Uterus (tissue), 4 donors: ENCODE measurements at places on chromosomes 12 and 14. TPM values are rescaled to one million over a fixed set of nuclear protein-coding genes. Genes with fewer than 3 reads are reported as not detected.

DNA sequence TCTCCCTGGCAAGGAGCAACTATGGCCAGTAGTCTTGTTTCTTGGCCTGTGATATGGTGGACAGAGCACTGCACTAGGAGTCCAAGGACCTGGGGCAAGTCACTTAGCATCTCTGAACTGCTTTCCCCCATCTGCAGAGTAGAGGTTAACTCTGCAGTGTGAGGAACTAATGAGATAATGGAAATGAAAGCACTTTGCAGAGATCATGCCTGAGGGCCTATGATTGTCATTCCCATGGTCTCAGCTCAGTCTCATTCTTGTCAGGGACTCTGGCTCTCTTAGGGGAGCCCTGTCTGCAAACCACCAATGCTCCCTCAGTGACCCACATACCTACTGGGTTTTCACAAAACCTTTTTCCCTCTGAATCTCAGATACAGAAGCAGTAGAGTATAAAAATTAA, 6.5 kb upstream of the PNMA1 start:
- DNase-seq: no peak
- no peaks in the 10 kb centered on the region for H3K27me3 ChIP-seq
- peaks cover 4% of the 10 kb centered on the region for H3K4me1 ChIP-seq
- no peak overlapping the region for H3K4me3 ChIP-seq
- H3K27ac ChIP-seq: peak overlapping the region; percentile 11

DNA sequence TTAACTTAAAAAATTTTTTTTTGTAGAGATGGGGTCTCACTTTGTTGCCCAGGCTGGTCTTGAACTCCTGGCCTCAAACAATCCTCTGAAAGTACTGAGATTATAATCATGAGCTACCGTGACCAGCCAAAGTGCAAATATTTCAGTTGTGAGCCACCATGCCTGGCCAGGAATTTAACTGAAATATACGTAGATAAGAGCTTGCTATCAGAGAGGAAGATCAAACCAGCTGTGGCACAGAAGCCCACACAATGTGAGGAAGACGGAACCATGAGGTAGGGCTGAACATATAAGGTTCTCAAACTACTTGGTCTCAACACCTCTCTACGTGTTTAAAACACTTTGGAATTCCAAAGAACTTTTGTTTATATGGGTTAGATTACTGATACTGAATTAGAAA, 29.1 kb downstream of the ATG14 start:
- H3K27me3 ChIP-seq: no peaks in the 10 kb centered on the region
- DNase-seq: no peak
- H3K36me3 ChIP-seq: no peaks in the 10 kb centered on the region
- H3K4me3 ChIP-seq: no peak overlapping the region

GRCh38 chr14:103360548-103360947, 24.7 kb upstream of the MARK3 start:
- H3K4me1 ChIP-seq: no peaks in the 10 kb centered on the region
- H3K27me3 ChIP-seq: no peaks in the 10 kb centered on the region
- H3K4me3 ChIP-seq: no peak overlapping the region
- no peak for DNase-seq
- no peaks in the 10 kb centered on the region for H3K36me3 ChIP-seq

DNA sequence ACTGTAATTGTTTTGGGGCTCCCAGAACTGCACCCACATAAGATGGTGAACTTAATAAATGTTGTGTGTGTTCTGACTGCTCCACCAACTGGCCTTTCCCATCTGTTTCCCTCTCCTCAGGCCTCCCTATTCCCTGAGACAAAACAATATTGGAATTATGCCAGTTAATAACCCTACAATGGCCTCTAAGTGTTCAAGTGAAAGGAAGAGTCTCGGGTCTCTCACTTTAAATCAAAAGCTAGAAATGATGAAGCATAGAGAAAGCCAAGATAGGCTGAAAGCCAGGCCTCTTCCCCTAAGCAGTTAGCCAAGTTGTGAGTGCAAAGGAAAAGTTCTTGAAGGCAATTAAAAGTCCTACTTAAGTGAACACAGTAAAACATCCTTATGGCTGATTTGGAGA, 13.4 kb downstream of the ACOT6 start:
- no peak overlapping the region for H3K4me3 ChIP-seq
- no peak overlapping the region for H3K27ac ChIP-seq
- no peak for DNase-seq

GRCh38 chr12:27968972-27969623, 3.4 kb downstream of the PTHLH start:
- H3K27ac ChIP-seq: peak overlapping the region; percentile 80
- peak overlapping the region; percentile 47 for H3K4me3 ChIP-seq
- H3K27me3 ChIP-seq: no peaks in the 10 kb centered on the region
- H3K36me3 ChIP-seq: no peaks in the 10 kb centered on the region

GRCh38 chr12:70733385-70733784, 96.2 kb upstream of the PTPRB start:
- H3K27me3 ChIP-seq: no peaks in the 10 kb centered on the region
- no peak overlapping the region for H3K27ac ChIP-seq
- H3K4me1 ChIP-seq: no peaks in the 10 kb centered on the region
- DNase-seq: no peak

DNA sequence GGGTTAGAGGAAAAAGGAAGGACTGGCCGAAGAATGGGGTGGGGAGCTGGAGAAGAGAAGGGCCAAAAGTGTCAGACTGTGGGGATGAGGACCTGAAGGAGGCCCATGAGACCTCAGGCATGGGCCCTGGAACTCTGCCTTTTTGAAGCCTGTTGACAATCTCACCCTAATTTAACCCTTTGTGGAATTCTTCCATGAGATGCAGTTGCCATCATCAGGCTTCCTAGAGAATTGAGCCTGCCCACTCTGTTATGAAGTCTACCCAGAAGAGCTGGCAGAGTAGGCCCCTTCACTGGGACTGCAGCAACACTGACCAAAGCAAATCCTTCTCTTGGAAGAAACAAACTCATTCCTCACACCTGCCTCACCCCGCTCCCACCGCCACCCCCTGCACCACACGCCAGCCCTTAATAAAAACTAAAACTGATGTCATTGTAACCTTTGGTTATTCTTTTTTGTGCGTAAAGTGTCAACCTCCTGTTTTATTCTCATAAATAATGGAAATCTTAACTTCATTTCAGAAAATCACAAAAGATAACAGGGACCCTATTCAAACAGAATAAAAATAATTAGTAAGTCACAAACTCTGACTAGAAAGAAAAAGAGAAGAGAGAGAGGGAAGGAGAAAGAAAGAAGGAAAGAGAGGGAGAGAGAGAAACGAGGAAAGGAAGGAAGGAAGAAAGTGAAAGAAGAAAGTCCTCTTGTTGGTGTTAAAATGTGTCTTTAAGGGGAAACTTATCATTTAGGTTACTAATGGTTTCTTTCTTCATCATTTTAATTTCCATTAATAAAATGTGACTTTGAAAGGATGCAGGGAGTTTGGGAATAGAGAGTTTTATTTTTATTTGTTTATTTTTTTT, 61.3 kb downstream of the CRADD start:
- H3K27me3 ChIP-seq: no peaks in the 10 kb centered on the region
- no peaks in the 10 kb centered on the region for H3K36me3 ChIP-seq
- H3K27ac ChIP-seq: peak overlapping the region; percentile 99

DNA sequence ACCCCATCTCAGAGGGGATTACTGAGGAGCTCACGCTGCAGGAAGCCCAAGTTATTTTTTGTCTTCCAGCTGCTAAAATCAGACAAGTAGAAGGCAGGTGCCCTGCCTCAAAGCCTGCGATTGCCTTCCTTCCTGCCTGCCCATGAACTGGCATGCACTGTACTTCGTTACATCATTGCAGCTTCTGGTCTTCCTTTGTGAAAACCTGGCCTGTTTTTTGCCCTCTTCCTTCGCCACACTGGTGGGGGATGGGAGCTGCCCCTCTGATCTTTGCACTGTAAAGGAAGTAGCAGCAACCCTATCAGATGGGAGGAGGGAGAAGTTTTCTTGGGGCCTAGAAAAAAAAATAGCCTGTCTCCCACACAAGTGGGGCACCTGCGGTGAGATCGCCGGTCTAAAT, 1098.7 kb downstream of the BCL11B start:
- no peak overlapping the region for H3K27ac ChIP-seq
- H3K27me3 ChIP-seq: no peaks in the 10 kb centered on the region
- no peak overlapping the region for H3K4me3 ChIP-seq
- no peak for DNase-seq
- no peaks in the 10 kb centered on the region for H3K36me3 ChIP-seq
- H3K4me1 ChIP-seq: no peaks in the 10 kb centered on the region

- DNase-seq: no peak
- H3K27me3 ChIP-seq: no peaks in the 10 kb centered on the region
- no peak overlapping the region for H3K4me3 ChIP-seq
- no peak overlapping the region for H3K27ac ChIP-seq
- no peaks in the 10 kb centered on the region for H3K36me3 ChIP-seq
These were observed 36.8 kb downstream of the DAD1 start for GRCh38 chr14:22552001-22552826.

- H3K27me3 ChIP-seq: no peaks in the 10 kb centered on the region
- H3K4me3 ChIP-seq: no peak overlapping the region
- no peak overlapping the region for H3K27ac ChIP-seq
- no peaks in the 10 kb centered on the region for H3K4me1 ChIP-seq
- DNase-seq: no peak
These were observed 104.8 kb upstream of the CNTN1 start for GRCh38 chr12:40587421-40587820.

DNA sequence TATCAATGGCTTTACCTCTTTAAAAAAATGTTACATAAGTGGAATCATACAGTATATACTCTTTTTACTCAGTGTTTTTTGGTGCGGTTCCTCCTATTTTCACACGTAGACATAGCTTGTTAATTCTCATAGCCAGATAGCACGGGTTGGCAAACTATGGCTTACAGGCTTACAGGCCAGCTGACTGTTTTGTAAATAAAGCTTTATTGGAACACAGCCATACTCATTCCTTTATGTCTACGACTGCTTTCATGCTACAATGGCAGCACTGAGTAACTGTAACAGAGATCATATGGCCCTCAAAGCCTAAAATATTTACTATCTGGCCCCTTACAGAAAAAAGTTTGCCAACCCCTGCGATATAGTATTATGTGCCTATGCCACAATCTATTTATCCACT, 5.8 kb upstream of the DAAM1 start:
- H3K4me3 ChIP-seq: no peak overlapping the region
- H3K27ac ChIP-seq: no peak overlapping the region
- DNase-seq: no peak
- H3K27me3 ChIP-seq: no peaks in the 10 kb centered on the region
- no peaks in the 10 kb centered on the region for H3K36me3 ChIP-seq

DNA sequence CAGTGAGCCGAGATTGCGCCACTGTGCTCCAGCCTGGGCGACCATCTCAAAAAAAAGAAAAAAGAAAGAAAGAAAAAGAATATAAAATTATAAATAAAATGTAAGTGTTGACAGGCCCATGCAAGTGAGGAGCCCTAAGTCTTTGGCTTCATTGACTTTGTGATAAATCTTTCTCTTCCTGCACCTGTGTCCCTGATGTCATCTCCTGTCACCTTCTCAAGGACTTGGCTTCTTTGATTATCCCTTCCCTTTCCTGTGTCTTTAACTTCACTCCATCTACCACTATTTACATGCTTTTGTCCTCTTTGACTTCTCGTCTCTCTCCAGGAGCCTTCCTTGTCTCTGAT, 33.6 kb upstream of the WNK1 start:
- no peak for DNase-seq
- no peaks in the 10 kb centered on the region for H3K27me3 ChIP-seq
- H3K27ac ChIP-seq: peak overlapping the region; percentile 58
- H3K4me1 ChIP-seq: peaks cover 8% of the 10 kb centered on the region

GRCh38 chr12:115872919-115873357, 404.6 kb downstream of the MED13L start:
- no peak overlapping the region for H3K4me3 ChIP-seq
- H3K36me3 ChIP-seq: no peaks in the 10 kb centered on the region
- no peaks in the 10 kb centered on the region for H3K4me1 ChIP-seq
- H3K27ac ChIP-seq: no peak overlapping the region
- H3K27me3 ChIP-seq: no peaks in the 10 kb centered on the region

- H3K4me1 ChIP-seq: no peaks in the 10 kb centered on the region
- no peak overlapping the region for H3K27ac ChIP-seq
- no peaks in the 10 kb centered on the region for H3K27me3 ChIP-seq
- no peak for DNase-seq
- no peak overlapping the region for H3K4me3 ChIP-seq
These were observed 457.3 kb downstream of the LRIG3 start for GRCh38 chr12:58463051-58463450.

DNA sequence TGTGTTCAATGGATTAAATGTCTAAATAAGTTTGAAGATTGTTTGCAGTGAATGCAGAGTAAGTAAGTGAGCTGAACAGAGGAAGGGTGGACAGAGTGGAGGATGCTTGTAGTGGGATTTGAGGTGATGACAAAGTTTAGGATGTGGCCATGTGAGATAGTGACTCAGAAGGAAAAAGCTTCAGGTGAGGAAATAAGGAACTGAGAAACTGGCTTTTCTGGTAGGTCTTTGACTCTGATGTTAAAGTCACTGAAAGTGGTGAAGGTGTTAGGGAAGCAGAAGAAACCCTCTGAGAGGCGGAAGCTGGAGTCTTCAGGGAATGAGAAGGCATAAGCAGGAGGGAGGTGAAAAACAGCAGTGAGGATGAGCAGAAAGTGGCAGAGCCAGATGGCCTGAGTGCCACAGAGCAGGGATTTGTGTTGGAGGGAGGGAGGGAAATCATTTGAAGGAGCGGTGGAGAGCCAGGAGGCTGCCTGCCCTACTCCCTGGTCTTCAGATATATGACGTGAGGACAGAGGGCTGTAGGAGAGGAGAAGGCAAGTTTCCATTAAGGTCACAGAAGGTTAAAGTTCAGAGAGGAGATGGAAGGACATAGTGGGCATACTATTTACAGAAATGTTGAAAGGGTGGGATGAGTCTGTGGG, 24.8 kb downstream of the RGS6 start:
- H3K27ac ChIP-seq: no peak overlapping the region
- no peaks in the 10 kb centered on the region for H3K4me1 ChIP-seq
- DNase-seq: no peak

DNA sequence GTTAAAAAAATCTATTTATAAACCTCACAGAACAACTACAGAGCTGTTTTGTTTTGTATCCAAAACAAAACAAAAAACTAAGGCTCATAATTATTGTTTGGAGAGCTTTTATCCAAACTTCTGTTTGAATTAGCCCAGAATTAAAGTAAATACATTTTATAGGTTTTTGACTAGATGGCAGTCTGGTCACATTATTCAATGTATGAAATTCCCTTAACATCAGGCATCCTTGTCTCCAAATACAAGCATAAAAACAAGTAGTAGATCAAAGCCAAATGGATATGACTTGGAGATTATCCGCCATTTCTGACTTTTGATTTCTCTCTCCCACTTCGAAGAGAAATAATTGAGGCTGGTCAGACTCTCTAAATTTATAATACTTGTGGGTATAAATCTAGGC, 63.5 kb downstream of the SLC38A1 start:
- DNase-seq: no peak
- no peaks in the 10 kb centered on the region for H3K27me3 ChIP-seq
- H3K36me3 ChIP-seq: no peaks in the 10 kb centered on the region
- no peak overlapping the region for H3K27ac ChIP-seq
- H3K4me3 ChIP-seq: no peak overlapping the region
- no peaks in the 10 kb centered on the region for H3K4me1 ChIP-seq

SMOC1 gene
- total RNA-seq: 2.0 TPM

KCNJ8 gene
- 7.1 TPM for total RNA-seq

C14orf180 gene
- total RNA-seq: 0.21 TPM
